Suppressor macrophage treated with lipopolysaccharide for 4 hours (primary cell): ENCODE measurements at places on chromosomes 5 and 9.

- no peak for DNase-seq
Observed at GRCh38 chr9:126226991-126227936, 99.4 kb upstream of the MVB12B start.

GRCh38 chr5:39815711-39816110, 390.9 kb upstream of the DAB2 start:
- DNase-seq: no peak

GRCh38 chr5:145697251-145697990, 137.7 kb downstream of the PRELID2 start:
- peak; percentile 43 for DNase-seq

DNA sequence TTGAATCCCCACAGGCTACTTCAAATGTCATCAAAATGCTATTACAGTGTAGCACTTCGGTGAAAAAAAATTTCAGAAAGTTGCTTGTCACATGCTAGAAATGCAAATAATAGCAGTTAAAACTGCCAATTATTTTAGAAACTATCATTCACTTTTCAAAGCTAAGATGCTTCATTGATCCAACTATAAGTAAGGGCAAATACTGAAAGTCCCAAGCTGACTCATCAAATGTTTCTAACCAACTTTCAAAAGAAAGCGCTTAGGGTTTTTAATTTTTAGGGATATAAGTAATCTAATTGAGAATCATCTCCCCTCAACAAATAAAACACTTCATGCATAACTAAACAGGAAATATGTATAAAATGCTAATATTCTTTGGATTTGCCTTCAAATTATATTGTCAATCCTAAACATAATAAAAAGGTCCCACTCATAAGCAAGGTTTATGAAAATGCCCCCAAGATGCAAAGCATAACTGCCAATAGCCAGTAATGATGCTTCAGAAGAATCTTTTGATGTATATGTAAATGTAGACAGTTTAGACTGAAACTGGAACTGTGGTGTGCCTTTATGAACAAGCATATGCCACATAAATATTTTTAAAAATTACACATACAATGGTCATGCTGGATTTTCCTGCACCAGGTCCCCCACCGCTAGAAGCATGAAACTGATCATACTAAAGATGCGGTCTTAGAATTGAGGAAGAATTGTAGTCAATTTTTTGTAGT, 12.2 kb downstream of the ACTL7A start:
- no peak for DNase-seq

DNA sequence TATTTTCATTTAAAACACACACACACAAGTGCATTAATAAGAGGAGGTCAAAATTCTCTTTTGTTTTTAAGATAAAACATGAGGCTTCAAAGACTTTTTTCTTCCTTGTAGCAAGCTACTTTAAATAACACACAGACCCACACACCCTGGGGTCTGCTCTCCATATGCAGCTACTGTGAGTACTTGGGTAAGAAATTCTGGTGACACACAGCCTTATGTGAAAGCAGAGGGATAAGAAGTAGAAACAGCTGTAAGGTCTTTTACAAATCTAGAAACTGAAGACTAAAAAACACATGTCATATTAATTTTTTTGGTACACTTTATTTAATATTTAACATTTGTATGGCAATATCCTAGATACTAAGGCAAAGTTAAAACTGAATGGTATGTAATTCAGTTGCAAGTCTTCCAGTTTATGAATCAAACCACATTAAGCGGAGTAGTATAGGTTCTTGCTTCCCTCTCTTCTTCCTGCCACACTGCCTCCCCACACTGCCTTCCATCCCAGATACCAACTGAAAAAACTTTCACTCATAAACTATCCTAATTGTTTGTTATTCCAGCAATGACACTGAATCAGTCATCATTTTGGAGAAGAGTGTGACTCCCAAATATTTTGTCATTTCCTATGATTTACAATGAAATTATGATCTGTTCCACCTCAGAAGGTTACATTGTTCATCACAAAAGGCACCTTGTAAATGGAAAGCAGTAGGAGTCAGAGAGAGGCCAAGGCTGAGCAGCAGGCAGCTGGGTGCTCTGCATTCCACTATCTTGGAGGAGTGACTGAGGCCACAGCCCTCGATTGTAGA, 92.0 kb downstream of the PLCXD3 start:
- DNase-seq: no peak

- no peak for DNase-seq
Observed at GRCh38 chr9:34600908-34601307, 11.0 kb downstream of the RPP25L start.

DNA sequence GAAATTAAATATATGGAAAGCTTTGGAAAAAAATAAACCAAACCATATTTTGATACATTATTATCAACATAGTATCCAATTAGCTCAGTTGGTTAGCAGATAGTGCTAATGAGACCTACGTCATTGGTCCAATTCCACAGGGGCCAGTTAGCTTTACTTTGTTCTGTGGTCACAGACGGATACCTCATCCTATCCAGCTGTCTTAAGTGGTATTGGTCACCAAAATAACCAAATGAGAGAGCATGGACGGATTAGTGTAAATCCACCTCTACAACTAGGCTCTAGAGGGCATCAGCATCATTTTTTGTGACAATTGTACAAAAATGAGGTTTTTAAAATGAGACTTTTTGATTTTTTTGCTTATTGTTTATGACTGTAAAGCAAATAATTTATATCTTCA, 364.2 kb downstream of the KIAA0825 start:
- no peak for DNase-seq

DNA sequence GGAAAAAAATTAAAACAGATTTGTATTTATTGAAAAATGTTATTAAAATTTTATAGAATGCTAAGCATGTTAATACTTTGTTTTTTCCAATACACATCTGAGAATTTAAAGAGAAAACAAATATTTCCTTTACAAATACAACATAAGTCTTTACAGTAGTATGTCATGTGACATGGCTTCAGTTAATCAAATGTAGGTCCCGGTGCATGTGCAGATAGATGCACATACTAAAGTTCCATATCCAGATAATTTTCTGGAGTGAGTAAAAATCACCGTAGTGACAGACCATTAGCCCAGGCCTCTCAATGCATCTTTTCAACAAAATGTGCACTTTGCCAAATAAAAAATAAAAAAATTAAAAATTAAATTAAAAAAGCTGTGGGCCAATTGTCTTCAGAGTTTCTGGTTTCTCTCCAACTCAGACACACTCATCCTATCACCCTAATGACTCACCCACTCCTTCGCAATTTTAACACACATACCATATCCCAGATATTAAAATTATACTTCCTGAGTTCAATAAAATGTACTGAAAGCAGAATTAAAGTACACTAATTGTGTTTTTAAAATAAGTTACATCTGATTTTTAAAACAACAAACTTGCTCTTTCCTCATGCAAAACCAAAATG, 508.1 kb downstream of the NR2F1-AS1 start:
- no peak for DNase-seq

DNA sequence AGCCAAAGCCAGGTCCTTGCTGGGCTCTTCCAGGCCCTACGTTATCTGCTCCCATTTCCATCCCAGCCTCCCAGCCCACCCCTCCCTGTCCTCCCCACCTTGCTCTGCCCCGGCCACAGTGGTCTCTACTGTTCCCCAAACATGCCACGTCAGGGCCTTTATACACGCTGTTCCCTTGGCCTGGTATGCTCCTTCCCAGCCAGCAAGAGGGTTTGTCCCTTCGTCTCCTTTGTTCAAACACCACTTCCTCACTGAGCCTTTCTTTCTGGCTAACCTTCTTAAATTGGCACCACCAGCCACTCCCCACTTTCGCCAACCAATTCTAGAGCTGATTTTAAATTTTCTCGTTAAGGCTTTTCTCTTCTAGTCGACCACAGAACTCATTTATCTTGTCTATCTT, 9.8 kb downstream of the SH2D3C start:
- no peak for DNase-seq

DNA sequence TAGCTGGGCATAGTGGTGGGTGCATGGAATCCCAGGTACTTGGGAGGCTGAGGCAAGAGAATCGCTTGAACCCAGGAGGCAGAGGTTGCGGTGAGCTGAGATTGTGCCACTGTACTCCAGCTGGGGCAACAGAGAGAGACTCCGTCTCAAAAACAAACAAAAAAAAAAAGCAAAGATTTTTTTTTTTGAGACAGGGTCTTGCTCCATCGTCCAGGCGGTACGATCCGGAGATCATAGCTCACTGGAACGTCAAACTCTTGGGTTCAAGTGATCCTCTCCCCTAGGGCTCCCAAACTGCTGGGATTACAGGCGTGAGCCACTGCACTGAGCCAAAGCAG, 37.6 kb downstream of the ABCA1 start:
- no peak for DNase-seq

DNA sequence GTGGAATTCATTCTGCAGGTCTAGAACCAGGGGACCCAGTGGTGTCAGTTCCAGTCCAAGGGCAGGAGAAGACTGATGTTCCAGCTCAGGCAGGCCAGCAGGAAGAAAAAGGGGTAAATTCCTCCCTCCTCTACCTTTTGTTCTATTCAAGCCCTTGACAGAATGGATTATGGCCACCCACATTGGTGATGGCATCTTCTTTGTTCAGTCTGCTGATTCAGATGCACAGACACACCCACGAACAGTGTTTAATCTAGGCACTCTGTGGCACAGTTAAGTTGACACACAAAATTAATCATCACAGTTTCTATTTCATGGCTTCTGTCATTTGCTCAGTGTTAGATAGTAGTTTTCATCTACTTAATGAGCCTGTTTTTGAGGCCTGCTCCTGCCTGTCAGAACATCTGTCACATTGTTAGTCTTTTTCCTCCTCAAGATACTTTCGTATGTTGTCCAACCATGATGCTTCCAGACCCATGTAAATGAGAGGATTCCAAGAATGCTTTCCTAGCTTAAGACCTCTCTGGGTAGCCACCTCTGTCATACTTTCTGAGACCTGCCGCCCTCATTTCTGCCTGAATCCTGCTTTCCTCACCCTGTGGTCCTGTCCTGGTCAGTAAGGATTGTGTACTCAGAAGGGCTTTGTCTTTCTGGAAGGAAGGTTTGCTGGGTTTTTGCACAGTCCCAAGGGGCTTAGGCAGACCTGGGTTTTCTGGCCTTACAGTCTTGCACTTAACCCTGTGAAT, 72.5 kb downstream of the SPIN1 start:
- peak; percentile 56 for DNase-seq

DNA sequence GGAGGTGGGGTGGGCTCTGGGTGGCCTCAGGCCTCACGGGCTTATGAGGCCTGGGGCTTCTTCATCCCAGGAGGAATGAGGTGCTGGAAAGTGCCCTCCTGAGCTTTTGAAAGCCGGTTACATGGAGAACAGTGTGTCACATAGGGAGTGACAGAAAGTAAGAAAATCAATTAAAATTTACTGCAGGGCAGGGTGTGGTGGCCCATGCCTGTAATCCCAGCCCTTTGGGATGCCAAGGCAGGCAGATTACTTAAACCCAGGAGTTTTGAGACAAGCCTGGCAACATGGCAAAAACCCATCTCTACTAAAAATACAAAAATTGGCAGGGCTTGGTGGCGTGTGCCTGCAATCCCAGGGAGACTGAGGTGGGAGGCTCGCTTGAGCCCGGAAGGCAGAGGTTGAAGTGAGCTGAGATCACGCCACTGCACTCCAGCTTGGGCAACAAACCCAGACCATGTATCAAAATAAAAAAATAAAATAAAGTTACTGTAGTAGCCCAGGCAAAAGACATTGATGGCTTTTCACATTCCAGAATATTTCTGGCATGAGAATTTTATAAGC, 125.8 kb upstream of the DAPK1 start:
- no peak for DNase-seq

GRCh38 chr5:173697931-173698579, 81.6 kb upstream of the BOD1 start:
- DNase-seq: no peak

GRCh38 chr5:169248550-169248949, 52.4 kb downstream of the SLIT3 start:
- no peak for DNase-seq

DNA sequence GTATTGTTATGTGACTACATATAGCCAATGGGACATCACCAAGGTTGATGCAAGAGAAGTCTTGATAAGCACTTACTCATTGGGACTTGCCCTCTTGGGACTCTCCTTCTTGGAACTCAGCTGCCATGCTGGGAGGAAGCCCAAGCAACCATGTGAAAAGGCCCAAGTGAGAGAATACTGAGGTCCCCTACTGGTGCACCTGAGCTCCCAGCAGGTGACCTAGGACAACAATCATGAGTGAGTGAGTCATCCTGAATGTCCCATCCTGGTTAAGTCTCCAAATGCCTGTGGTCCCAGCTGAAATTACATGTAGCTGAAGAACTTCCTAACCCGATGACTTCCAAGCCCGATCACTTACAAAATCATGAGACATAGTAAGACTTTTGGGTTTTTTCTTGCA, 260.7 kb downstream of the ICE1 start:
- no peak for DNase-seq

GRCh38 chr5:135053278-135053677, 19.2 kb upstream of the PITX1 start:
- DNase-seq: no peak

DNA sequence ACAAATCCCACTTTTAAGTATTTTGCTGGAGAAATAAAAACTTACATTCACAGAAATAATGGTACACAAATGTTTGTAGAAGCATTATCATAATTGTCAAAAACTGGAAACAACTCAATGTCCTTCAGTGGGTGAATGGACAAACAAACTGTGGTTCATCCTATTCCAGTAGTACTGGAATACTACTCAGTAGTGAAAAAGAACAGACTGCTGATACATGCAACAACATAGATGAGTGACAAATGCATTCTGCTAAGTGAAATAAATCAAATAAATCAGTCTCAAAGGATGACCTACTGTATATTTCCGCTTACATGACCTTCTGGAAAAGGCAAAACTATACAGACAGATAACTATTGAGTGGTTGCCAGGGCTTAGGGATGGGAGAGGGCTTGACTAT, 114.1 kb downstream of the ANKRD55 start:
- no peak for DNase-seq

DNA sequence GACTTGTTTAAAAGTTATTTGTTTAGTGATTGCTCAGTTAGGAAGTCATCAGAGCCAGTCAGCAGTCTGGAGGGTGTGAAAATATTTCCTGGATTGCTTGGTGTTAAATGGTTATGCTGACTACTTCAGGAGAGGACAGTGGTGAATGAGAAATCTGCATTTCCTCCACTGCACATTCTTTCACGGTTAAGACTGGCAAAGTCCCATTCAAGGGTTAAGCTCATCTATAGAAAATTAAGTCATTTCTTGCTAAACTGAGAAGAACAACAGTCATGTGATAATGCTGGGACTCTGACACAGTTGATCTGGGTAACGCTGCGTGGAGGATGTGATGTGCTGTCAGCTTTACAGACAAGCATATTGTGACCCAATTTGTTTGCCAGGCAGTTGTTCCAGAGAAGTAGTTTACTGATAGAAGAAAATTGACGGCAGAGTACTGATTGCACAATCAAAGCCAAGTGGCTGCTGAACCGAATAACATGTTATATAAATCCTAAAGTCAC, 80.4 kb downstream of the GRAMD2B start:
- DNase-seq: peak; percentile 35

DNA sequence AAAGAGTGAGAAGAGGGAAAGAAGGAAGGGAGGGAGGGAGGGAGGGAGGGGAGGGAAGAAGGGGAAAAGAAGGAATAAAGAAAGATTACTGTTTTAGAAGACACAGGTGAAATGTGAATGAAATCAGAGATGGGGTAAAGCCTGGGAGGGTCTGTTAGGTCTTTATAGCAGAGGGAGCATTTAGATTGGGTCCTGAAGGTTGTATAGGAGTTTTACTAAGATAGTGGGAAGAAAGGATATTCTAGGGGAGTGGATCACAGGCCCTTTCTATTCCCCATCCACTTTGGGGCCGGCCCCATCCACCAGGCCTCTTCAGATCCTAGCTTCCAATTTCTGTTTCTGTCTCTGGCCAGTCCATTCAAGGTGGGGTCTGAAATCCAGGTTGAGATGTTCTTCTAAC, 35.5 kb downstream of the C9orf50 start:
- no peak for DNase-seq
